ENCODE measurements at places on chromosomes 2 and 18. TPM values are rescaled to one million over a fixed set of nuclear protein-coding genes. Genes with fewer than 3 reads are reported as not detected.

SCG2 gene
- total RNA-seq: not detected

DNA sequence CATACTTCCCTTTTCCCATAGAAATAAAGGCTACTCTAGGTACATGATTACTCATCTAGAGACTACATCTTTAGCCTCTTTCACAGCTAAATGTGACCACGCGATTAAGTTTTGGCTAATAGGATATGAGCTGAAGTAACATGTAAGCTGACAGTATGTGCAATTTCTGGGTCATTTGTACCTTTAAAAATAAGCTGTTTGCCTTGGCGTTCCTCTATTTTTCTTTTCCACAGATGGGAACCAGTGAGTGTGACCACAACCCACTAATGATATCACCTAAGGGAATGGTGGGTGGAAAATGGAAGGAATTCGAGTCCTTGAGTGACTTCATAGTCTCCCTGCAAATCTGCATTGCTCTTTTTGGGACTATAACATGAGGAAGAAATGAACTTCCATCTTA, 11.7 kb upstream of the NABP1 start:
- no peak overlapping the region for H3K4me3 ChIP-seq
- H3K4me1 ChIP-seq: no peaks in the 10 kb centered on the region
- H3K27ac ChIP-seq: no peak overlapping the region
- H3K27me3 ChIP-seq: no peaks in the 10 kb centered on the region
- H3K36me3 ChIP-seq: no peaks in the 10 kb centered on the region

DNA sequence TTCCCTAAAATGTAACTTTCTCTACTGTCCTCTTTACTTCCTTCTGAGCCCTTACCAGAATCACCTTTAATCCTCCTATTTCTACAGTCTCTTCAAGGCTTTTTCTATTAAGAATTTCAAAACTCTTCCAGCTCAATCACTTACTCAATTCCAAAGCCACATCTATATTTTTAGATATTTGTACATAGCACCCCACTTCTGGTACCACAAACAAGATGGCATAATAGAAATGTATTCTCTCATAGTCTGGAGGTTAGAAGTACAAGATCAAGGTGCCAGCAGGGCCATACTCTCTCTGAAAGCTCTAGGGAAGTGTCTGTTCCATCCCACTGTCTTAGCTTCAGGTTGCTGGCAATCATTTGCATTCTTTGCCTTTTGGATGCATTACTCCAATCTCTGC, 11.1 kb downstream of the ZSCAN30 start:
- no peak overlapping the region for H3K4me3 ChIP-seq
- no peaks in the 10 kb centered on the region for H3K27me3 ChIP-seq
- no peaks in the 10 kb centered on the region for H3K36me3 ChIP-seq
- no peak for DNase-seq

- H3K4me1 ChIP-seq: peaks cover 5% of the 10 kb centered on the region
- no peak overlapping the region for H3K4me3 ChIP-seq
- H3K36me3 ChIP-seq: no peaks in the 10 kb centered on the region
- DNase-seq: no peak
These were observed 49.7 kb upstream of the ST3GAL5 start for GRCh38 chr2:85938456-85938855.

OSBPL6 gene
- total RNA-seq: not detected

IRS1 gene
- total RNA-seq: 1.3 TPM

- no peak for DNase-seq
- no peak overlapping the region for H3K4me3 ChIP-seq
- no peaks in the 10 kb centered on the region for H3K27me3 ChIP-seq
- H3K27ac ChIP-seq: no peak overlapping the region
These were observed 73.9 kb upstream of the TWSG1 start for GRCh38 chr18:9260388-9261380.

- no peaks in the 10 kb centered on the region for H3K27me3 ChIP-seq
- no peak overlapping the region for H3K4me3 ChIP-seq
- no peak overlapping the region for H3K27ac ChIP-seq
- H3K4me1 ChIP-seq: no peaks in the 10 kb centered on the region
These were observed 308.0 kb upstream of the STON1 start for GRCh38 chr2:48221846-48222516.

RAB27B gene
- 6.4 TPM for total RNA-seq

DNA sequence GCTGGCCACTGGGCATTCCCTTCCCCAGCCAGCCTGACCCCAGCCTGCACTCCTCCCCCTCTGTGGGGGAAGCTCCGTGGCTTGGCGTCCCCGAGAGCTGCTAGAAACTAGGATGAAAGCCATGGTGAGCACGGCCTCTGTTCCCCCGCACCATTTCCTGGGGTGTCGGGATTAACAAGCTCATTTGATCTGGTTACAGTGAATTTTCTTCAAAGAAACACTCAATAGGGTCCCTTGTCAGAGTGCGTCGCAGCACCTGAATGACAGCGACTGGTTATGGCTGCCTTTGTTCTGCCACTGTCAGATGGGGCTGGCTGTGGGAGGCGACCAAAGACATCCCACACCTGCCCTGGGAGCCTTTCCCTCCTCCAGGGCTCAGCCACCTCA, 7.7 kb upstream of the ALPI start:
- no peak overlapping the region for H3K4me3 ChIP-seq
- DNase-seq: no peak
- no peaks in the 10 kb centered on the region for H3K4me1 ChIP-seq

GCKR gene
- total RNA-seq: not detected

GRCh38 chr2:28934769-28935168, 40.3 kb downstream of the WDR43 start:
- no peak for DNase-seq
- no peaks in the 10 kb centered on the region for H3K27me3 ChIP-seq

- H3K4me3 ChIP-seq: no peak overlapping the region
- H3K4me1 ChIP-seq: no peaks in the 10 kb centered on the region
- H3K36me3 ChIP-seq: no peaks in the 10 kb centered on the region
- H3K27me3 ChIP-seq: no peaks in the 10 kb centered on the region
These were observed 18.0 kb downstream of the SPEG start for GRCh38 chr2:219452361-219453317.

DNA sequence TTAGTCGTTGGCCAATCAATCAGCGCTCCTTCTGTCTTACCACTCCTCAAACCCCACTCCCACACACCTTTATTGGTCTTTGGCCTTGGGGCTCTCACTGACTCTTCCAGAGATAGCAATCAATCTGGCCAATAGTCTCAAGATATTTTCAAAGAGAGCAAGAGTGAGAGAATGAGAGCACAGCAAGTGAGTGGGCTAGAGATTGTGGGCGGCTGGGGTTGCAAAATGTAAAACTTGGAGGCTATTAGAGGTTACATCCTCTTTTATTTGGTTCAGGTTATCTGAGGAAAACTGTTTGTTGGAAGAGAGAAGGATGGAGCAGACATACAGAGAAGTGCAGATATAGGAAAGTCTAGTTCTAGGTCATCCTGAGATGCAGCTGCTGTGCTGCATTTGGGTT, 32.8 kb downstream of the TACR1 start:
- no peaks in the 10 kb centered on the region for H3K36me3 ChIP-seq
- no peaks in the 10 kb centered on the region for H3K27me3 ChIP-seq
- DNase-seq: no peak
- H3K4me1 ChIP-seq: no peaks in the 10 kb centered on the region
- H3K27ac ChIP-seq: no peak overlapping the region

KLHL29 gene
- 5.4 TPM for total RNA-seq

DNA sequence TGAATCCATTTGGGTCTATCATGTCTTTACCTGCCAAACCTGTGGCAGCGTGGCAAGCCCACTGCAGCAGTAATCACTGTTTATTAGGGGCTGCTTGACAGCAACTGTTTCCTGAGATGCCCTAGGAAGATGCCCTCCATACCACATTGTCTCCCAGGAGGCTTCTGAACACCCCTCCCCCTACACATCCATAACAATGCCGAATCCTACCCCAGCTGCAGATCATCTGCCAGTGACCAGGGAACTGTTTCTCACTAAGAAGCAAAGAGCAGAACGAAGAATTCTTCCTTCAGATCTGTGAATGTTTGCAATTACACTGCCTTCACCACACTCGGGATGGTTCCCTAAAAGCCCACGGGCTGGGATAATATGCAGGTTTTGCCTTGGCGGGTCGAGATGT, 127.8 kb downstream of the VIT start:
- no peak overlapping the region for H3K4me3 ChIP-seq
- H3K36me3 ChIP-seq: no peaks in the 10 kb centered on the region
- H3K27me3 ChIP-seq: no peaks in the 10 kb centered on the region

DNA sequence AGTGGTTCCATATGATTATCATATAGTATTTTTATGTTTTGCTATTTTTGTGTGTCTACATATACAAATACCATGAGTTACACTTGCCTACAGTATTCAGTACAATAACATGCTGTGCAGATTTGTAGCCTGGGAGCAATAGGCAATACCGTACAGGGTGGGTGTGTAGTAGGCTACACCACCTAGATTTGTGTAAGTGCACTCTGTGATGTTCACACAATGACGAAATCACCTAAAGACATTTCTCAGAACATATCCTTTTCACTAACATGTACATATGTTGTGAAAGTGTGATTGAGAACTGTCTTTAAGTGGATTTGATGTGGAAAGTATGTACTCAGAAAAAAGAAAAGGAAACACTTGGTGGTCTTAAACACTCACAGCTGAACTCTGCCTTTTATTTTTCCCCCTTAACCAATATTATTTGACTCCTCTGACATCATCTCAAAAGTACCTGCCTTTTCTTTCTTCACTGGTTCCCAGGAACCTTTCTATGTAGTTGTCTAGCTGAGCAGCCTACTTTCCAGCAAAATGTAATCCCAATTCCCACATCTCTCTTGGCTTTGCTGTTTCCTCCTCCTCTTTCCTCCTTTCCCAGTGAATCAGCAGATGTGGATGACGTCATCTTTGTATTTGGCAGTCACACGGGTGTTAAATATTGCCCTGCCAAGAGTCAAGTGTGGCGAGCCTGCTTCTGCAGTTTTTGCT, 47.7 kb downstream of the OSBPL6 start:
- no peaks in the 10 kb centered on the region for H3K36me3 ChIP-seq
- DNase-seq: no peak
- H3K4me1 ChIP-seq: no peaks in the 10 kb centered on the region
- H3K27ac ChIP-seq: no peak overlapping the region
- no peaks in the 10 kb centered on the region for H3K27me3 ChIP-seq

DNA sequence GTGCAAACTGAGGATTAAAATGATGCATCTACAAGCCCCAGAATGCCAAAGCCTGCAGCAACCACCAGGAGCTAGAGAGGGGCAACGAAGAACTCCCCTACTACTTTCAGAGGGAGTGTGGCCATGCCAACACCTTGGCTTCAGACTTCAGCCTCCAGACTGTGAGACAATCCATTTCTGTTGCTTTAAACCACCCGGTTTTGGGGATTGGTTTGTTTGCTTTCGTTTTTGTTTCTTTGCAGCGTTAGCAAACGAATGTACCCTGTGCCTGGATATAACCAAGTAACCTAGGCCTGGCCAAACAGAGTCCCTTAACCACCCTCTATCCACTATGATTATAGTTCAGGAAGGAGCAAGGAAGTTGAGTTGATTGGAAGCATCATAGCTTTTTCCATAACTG, 171.2 kb upstream of the NCK2 start:
- no peaks in the 10 kb centered on the region for H3K27me3 ChIP-seq
- no peaks in the 10 kb centered on the region for H3K36me3 ChIP-seq
- no peak overlapping the region for H3K4me3 ChIP-seq
- H3K4me1 ChIP-seq: peaks cover 16% of the 10 kb centered on the region
- H3K27ac ChIP-seq: no peak overlapping the region
- no peak for DNase-seq

DNA sequence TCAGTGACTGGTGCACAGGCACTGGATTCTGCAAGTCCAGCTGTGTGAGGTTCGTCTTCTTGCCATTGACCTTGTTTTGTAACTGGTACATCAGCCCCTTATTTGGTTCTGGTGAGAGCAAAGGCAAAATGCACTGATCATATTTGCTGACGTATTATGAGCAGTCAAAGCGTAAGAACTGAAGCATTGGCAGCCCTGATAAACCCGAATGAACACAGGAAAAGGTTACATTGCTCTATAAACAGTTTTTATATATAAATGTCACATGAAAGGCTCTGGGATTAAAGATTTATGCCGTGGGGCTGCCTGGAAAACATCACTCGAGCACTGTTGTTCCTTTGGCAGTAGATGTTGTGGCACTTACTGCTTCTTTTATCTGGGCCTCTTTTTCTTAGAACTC, 167.9 kb downstream of the IRS1 start:
- DNase-seq: no peak
- no peaks in the 10 kb centered on the region for H3K27me3 ChIP-seq
- H3K4me1 ChIP-seq: no peaks in the 10 kb centered on the region
- H3K36me3 ChIP-seq: no peaks in the 10 kb centered on the region

DNA sequence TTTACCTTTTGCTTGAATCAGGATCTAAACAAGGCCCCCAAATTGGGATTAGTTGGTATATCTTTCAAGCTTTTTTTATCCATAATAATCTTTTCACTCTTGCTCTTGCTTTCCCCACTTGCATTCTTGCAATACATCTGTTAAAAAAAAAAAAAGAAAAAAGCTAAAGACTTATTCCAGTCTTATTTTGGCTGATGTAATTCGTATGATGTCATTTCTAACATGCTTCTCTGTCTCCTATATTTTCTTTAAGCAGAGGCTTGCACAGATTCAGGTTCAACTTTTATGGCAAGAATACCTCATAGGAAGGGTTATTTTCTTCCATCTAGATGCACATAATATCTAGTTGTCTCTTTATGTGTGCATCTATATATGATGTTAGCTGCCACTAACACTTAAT, 9.8 kb upstream of the GCFC2 start:
- no peak overlapping the region for H3K27ac ChIP-seq
- H3K4me3 ChIP-seq: no peak overlapping the region
- no peaks in the 10 kb centered on the region for H3K4me1 ChIP-seq
- DNase-seq: no peak

GRCh38 chr2:24482972-24483300, 8.1 kb upstream of the NCOA1 start:
- no peaks in the 10 kb centered on the region for H3K4me1 ChIP-seq
- H3K4me3 ChIP-seq: no peak overlapping the region
- DNase-seq: no peak
- no peaks in the 10 kb centered on the region for H3K36me3 ChIP-seq
- H3K27me3 ChIP-seq: no peaks in the 10 kb centered on the region

DNA sequence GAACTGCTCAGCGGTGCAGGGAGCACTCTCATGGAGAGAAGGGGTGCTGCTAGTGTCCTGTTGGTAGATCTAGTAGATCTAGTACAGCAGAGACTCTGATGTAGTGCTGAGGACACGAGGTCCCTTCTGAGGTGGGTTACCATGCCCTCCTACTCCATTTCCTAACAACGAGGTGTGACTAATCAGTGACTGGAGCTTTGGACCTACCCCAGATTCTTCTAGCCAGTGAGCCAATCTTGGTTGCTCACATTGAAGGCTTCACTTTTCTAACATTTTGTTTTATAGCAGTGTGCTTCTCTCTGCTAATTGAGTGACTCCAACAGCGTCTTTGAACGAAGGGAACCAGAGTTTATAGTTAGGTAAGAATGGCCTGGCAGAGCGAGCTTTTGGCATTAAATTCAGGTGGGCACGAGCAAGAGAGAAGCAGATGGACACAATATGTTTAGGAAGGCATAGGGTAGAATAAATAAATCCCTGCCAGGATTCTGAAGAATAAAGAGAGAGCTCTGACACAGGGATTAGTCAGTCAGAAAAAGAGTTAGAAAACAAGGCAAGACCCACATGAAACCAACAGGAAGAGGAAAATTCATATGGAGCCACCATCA, 306.0 kb upstream of the RAB12 start:
- no peaks in the 10 kb centered on the region for H3K27me3 ChIP-seq
- DNase-seq: no peak
- no peaks in the 10 kb centered on the region for H3K4me1 ChIP-seq
- no peak overlapping the region for H3K27ac ChIP-seq
- no peaks in the 10 kb centered on the region for H3K36me3 ChIP-seq

- no peak overlapping the region for H3K27ac ChIP-seq
- no peaks in the 10 kb centered on the region for H3K27me3 ChIP-seq
- no peaks in the 10 kb centered on the region for H3K4me1 ChIP-seq
- no peak for DNase-seq
- no peak overlapping the region for H3K4me3 ChIP-seq
These were observed 441.7 kb upstream of the SOX11 start for GRCh38 chr2:5250482-5250881.
